Iris pigment epithelial cell (primary cell): ENCODE measurements at places on chromosomes 6 and 20.

DNA sequence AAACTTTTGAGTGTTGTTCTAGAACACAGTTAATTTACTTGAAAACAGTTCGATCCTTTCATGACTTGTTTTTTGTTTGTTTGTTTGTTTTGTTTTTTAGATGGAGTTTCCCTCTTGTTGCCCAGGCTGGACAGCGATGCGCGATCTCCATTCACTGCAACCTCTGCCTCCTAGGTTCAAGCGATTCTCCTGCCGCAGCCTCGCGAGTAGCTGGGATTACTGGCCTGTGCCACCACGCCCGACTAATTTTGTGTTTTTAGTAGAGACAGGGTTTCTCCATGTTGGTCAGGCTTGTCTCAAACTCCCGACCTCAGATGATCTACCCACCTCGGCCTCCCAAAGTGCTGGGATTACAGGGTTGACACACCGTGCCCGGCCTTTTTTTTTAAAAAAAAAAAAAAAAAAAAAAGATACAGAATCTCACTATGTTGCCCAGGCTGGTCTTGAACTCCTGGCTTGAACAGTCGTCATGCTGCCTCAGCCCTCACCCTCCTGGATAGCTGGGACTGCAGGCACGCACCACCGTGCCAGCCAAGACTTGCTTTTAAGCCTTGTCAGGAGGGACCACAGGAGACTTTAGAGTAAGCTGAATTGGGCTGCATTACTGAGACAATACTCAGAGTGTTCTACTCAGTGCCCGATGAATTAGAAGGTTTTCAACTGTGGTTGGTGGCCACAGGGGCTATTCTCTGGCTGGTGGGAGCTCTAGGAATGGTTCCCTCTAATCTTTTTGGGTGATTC lies 76.7 kb upstream of the SLC22A16 start:
- DNase-seq, result no peak

DNA sequence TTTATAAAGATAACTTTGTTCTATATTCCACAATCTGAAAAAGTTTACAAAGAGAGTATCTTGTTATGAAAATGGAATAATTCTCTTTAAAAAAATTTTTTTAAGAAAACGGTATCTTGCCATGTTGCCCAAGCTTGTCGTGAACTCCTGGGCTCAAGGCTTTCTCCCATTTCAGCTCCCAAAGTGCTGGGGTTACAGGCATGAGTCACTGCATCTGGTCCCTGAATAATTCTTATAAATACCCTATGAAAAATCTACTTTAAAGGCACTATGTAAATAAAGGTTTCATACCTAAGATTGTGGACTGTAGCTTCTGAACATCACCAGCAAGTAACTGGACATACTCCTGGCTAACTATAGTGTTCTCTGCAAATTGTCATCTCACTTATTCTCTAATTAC lies 60.3 kb downstream of the SAMD3 start:
- no peak for DNase-seq

DNA sequence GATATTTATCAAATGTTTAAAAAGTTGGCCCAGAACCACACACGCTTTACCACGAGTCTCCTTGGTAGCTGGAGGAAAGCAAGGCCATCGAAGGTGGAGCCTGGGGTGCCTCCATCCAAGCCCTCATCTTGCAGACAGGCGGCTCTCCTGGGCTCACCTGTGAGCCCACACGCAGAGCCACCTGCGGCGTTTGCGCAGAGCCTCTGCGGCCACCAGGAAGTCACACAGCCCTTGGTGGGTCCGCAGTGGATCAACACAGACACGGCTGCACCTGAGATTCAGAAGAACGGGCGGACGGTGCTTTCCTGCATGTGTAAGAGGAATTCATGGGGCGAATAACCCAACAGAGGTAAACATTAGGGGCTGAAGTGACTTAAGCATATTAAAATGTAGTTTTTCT lies 24.5 kb upstream of the SMOC2 start:
- DNase-seq, result no peak

- DNase-seq, result no peak
Measured at GRCh38 chr6:111110036-111110435, 22.7 kb downstream of the SLC16A10 start.

DNA sequence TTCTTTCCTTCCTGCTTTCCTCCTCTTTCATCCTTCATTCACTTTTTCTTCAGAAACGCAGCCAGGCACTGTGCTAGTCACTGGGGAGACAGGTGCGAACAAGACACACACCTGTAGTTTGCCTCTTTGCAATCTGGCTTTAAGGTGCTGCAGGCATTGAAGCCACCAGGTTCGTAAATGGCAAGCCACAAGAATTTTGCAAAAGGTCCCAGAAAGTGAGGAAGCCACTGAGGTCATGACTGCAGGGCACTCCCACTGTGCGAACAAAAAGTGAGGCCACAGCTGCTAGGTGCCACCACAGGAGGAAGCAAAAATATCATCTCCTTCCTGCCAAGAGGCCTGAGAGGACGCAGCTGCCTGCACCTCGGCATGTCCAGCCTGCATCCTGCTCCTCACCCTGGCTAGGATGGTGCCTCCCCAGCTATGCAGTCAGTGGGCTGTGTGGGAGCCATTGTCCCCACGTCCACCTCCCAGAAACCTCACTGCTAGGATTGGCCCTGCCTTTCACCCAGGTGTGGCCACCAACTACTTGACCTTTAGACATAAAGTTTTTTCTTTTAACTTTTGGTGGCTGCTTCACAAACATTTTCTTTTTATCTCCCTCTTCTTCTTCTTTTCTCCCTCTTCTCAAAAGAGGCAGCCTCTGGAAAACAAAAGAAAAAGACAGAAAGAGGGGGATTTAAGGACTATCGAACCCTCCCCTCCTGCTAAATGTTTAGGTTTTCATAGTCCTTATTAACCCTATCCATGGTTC lies 230.8 kb downstream of the BCAS1 start:
- DNase-seq, result no peak

DNA sequence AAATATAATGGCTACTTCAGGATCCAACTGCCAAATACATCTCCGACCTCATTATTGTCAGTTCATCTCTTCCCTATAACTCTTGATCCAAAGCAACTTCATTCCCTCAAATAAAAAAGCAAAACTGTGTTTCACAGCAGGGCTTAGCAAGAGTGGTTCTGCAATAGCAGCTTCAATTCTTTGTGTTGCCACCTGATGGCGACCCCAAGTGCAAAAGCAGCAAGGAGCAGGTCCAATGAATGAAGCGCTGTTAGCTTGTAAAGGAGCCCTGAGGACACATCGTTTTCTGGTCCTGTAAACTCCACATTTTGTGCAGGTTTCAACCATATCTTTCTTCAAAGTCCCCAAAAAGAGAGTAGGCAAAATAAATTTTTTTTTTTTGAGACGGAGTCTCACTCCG lies 19.6 kb downstream of the RTN4IP1 start:
- peak; percentile 27 for DNase-seq

DNA sequence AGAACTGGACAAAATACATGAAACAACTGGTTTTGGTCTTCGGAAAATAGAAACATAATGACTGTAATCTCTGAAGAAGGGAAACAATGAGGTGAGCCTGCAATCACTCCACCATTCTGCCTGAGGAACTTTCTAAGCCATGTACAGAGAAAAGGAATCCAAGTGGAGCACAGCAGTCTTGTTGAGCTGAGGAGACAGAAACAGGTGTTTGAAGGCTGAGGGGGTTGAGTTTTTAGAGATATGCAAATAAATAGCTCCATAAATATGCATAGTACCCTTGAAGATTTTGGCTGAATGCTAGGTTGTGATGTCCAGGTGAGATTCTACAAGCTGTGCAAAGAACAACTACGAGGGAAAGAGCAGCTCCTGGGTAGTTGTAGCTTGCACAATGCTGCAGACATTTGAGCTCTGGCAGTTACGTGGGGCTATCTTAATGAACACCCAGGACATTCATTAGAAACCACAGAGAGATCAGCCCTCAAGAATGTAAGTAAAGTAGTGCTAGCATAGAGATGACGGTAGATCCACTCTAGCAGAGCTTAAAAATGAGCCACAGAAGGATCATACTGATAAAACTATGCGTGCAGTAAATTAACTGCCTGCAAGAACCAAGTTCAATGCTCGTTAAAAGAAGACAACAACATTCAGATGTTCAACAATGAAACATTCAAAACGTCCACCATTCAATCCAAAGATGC lies 24.3 kb downstream of the TUBB2B start:
- DNase-seq, result peak; percentile 95

GRCh38 chr6:161792851-161793493 lies 519.1 kb upstream of the AGPAT4 start:
- no peak for DNase-seq

DNA sequence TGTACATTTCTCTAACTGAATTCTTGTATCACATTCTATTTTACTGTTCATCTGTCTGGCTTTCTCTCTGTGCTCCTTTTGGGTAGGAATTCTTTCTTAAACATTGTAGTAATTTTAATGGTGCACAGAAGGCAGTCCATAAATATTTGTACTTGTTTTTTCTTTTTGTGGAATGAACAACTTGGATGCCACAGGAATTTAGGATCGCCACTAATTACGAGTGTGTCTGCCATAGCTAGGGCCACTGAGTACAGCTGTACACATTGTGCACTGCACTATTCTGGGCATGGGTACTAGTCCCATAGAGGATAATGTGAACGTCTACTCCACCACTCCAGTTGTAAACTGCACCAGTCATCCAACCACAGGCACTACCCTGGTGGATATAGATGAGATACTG lies 39.3 kb upstream of the TMEM200A start:
- DNase-seq, result no peak

- DNase-seq, result no peak
Measured at GRCh38 chr6:74657011-74657410, 548.8 kb downstream of the COL12A1 start.

- no peak for DNase-seq
Measured at GRCh38 chr20:63748934-63749270, 9.3 kb downstream of the SLC2A4RG start.

GRCh38 chr6:136061701-136062100 lies 188.4 kb downstream of the MTFR2 start:
- DNase-seq, result no peak

DNA sequence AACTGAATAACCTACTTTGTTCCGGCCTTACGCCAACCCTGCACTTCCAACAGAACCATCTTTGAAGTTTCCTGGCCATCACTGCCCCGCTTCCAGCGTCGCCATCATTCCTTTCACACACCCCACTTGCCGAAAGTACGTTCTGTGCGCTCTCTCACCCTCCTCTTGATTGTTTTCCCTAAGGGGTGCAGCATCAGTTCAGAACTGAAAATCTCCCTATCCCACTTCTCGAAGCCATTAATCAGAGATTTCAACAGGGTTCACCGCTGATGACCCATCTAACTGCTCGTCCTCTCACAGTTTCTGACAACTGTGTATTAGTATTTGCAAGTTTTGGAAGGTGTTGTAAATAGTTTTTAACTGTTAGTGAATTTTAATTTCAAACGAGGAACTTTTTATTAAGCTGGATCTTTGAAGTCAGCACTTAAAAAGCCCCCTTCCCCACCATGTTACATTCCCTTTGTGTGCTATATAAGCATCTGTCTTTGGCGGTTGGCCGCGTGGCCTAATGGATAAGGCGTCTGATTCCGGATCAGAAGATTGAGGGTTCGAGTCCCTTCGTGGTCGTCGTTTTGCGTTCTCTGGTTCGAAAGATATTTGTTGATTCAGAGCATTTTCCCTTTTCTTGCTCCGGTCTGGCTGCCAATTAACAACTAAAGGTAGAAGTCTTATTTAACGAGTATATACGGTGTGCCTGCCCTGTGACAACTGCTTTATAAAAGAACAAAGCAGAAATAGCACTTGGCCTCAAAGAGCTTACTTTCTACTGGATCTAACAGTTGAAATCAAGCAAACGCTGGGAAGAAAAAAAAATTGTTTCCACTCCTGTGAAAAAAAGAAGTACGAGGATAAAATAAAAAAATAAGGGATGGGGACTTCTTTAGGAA lies 42.6 kb downstream of the TRIM27 start:
- peak; percentile 66 for DNase-seq

DNA sequence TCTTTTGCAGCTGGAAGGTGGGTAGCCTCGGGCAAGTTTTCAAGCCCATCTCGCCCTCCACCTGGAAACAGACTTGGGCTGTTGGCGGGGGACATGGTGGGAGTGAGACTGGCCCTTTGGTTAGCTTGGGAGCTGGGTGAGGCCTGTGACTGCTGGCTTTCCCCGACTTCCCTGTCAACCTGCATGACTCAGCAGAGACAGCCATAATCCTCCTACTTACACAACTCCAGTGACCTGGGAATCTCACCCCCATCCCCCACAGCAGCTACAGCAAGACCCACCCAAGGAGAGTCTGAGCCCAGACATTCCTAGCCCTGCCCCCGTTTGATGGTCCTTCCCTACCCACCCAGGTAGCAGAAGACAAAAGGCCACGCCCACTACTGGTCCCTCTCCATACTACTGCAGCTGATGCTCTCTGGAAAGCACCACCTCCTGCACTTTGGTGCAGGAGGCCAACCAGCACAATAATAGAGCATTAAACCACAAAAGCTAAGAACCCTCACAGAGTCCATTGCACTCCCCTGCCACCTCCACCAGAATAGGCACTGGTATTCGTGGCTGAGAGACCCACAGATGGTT lies 188.4 kb downstream of the TRDN start:
- DNase-seq, result no peak

DNA sequence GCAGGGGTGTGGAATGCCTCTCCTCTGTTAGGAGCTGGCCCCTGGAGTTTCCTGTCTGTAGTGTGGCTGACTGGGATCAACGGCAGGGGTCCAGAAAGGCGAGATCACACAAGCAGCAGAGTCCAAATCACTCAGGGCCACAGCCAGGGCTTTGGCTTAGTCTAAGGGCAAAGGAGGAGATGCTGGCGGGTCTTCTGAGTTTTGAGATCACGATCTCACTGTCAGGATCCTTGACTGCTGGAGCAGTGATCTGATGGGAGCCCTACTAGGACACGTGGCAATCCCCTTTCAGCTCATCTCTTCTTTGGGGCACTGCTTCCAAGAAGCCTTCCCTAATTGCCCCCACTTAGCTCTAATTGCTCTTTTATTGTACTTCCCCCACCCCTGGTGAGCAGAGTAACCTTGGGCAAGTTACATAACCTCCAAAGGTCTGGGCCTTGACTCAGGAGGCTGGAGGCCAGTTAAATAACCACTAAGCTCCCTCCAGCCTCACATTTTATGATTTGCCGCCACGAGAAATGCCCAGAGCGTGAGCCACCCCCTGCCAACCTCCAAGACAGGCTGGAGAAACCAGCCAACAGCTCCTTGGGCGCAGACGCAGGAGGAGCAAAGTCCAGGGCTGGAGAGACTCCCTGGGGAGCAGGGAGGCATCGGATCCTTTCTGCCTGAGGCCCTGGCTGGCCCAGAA lies 12.0 kb downstream of the KCNK5 start:
- DNase-seq, result no peak

DNA sequence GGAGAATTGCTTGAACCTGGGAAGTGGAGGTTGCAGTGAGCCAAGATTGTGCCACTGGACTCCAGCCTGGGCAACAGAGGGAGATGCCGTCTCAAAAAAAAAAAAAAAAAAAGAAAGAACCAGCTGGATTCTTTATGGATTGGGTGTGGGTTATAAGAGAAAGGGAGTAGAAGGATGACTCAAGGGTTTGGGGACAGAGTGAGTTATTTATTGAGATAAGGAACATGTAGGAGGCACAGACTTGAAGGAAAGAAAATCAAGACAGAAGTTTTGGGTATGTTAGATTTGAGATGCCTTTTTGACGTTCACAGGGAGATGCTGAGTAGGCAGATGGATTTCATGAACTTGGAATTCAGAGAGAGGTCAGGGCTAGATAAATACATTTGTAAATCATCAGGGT lies 47.6 kb downstream of the KIZ start:
- DNase-seq, result no peak

GRCh38 chr6:170222498-170223471 lies 68.1 kb downstream of the DLL1 start:
- no peak for DNase-seq

GRCh38 chr6:33164176-33164575 lies 28.1 kb downstream of the COL11A2 start:
- DNase-seq, result no peak
